Heart left ventricle (tissue), 16 donors: ENCODE measurements at places on chromosomes 2 and 18.

DNA sequence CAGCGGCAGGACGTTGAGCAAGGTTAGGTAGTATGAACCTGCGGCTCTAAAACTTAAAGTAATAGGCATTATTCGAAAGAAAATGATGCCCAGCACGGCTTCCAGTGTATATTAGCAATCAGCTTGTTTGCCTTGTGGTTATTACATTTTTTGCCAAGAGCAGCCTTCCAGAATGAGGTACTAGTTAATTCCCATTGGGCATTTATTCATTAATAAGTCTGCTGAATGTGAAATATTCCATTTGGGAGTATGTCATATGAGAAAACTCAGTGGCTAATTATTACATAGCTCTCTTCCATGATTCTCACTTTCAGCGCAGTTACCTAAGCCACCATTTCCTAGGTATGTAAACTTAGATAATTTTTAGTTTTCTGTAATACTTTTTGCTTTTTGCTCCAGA lies 12.9 kb downstream of the CRIM1 start:
- no peak for DNase-seq

- DNase-seq: no peak
Measured at GRCh38 chr2:233121856-233122255, 61.7 kb downstream of the INPP5D start.

- peak; percentile 35 for DNase-seq
Measured at GRCh38 chr2:232809349-232810124, 33.2 kb upstream of the KCNJ13 start.

- DNase-seq: no peak
Measured at GRCh38 chr2:32250290-32250689, 14.4 kb downstream of the NLRC4 start.

GRCh38 chr2:121211689-121212151 lies 73.3 kb downstream of the TFCP2L1 start:
- DNase-seq: no peak

DNA sequence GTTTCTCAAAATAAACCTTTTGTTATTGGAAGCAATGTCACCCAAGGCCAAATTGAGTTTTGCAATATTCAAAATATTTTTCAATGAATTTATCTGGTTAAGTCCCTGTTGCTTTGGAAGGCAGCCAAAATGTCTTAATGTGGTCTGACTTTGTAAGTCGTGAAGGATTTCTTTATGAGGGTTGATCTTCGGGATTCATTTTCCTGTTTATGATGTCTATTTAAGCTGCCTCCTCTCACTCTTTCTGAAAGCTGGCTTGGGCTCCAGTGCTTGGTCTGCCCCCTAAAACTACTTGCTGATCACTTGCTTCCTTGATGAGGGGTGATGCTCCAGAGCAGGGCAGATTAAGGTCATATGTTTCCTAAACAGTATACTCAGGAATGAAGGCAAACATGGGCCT lies 141.1 kb downstream of the ANTXR1 start:
- no peak for DNase-seq

GRCh38 chr2:45777996-45778719 lies 126.7 kb downstream of the PRKCE start:
- no peak for DNase-seq

DNA sequence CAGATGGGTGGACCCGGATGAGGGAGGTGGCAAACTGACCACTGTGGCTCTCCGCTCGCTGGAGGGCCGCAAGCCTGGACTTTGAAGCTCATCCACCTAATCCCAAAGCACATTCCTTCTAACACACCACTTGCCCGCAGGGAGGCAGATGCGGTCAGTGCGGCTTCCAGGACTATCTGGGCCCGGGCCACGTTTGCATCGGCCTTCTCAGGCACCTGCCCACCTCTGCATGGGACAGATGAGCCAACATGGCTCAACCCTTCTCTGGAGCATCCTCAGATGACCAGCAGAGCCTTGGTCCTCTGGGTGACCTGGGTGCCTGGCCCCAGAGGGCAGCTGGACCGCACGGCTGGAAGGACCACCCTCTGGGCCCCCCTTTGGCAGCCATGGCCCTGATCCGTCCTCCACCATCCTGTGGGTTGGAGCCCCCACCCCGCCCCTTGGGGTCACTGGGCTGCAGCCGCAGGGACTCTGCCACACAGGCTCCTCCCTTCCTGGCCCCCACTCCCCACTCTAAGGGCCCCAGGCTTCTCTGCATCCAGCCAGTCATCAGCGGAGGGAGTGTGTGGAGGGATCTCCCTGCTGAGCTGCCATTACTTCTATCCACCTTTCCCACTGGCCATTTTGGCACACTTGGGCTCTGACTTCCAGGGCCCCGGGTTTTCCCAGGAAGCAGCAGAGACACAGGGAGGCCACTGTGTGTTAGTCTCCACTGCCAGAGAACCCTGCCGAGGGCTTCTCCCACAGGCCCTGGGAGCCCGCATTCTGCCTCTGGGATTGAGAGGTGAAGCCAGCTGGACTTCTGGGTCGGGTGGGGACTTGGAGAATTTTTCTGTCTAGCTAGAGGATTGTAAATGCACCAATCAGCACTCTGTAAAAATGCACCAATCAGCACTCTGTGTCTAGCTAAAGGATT lies 12.3 kb downstream of the HDAC4 start:
- peak; percentile 7 for DNase-seq

DNA sequence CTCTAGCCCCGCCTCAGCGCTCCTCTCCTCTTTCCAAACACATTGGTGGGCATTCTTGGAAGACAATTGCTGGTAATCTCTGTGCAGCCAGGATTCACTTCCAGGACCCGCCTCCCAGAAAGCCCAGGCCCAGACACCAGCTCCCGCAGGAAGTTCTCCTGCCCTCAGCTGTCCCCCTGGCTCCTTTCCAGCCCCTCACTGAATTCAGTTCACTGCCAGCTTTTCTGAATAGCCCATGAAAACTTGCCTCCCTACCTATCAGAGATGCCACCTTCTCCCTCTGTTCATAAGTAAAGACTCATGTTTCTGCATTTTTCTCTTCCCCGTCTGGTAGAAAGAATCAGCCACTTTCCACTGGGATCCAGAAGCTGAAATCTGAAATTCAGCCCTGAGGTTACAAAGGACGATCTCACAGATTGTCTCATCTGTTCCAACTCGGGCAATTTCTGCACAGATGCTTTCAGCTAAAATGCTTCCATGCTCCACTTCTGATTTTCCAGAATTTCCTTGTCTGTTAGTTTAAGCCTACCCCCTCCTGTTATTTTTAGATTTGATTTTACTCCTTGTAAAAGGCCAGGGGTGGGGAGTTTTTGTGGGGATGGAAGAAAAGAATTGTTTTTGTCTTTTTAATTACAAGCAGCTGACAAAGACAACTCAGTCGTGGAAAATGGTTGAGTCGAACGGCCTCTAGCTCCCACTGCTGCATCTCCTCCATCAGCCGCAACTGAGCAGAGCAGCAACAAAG lies 98.1 kb downstream of the SP3 start:
- DNase-seq: no peak

GRCh38 chr18:26448714-26449159 lies 99.6 kb downstream of the KCTD1 start:
- no peak for DNase-seq

GRCh38 chr18:58323866-58324762 lies 280.1 kb downstream of the NEDD4L start:
- no peak for DNase-seq

- no peak for DNase-seq
Measured at GRCh38 chr2:144941743-144942488, 422.0 kb upstream of the ZEB2 start.

GRCh38 chr2:40097691-40098385 lies 318.8 kb upstream of the THUMPD2 start:
- no peak for DNase-seq

DNA sequence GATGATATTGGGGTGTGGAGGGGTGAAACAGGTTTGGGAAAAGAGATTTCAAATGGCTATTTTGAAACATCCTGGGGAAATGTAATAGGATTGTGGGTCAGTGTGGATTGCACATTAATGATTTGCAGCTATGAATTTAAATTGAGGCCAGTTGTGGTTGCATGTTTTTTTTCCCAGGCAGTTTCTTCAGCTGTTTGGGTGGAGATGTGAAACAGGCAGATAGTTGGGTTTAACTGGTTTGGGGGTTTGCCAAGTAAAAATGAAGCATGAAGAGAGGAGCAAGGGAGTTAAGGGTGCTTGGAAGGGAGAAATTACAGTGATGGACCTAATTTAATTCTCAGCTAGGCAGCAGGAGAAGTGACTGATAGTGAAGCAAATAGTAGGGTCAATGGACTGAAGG lies 16.8 kb downstream of the GPD2 start:
- no peak for DNase-seq

DNA sequence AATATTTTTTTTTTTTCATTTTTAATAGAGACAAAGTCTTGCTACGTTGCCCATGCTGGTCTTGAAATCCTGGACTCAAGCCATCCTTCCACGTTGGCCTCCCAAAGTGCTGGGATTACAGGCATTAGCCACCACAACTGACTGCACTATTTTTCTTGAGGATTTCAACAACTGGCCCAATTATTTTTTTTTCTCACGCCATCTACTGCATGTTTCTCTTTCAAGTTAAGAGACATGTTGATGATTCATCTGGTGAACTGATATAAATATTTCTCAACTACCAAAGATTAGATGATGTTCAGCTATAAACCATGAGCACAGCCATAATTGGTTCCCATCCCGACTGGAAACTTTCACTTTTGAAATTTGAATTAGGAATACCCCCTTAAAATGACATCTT lies 688.4 kb upstream of the SYT4 start:
- DNase-seq: no peak

GRCh38 chr2:145352484-145352883 lies 832.6 kb upstream of the ZEB2 start:
- DNase-seq: no peak

DNA sequence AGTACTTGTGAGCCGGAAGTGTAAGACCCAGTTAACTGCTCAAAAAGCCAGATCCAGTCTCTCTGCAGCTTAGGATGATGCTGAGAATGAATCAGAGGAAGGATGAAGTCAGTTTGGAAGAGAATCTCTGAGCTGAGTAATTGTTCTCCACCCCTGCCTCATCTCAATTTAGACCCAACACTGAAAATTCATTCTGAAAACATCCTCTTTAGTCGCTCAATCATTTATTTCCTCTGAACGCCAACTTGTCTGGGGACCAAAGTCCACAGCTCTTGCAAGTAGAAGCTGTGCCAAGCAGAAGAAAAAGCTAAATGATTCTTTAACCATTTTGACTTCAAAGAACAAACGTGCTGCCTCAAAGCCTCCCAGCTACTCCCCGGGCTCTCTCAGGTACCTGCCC lies 177.1 kb upstream of the KLHL29 start:
- no peak for DNase-seq

- DNase-seq: no peak
Measured at GRCh38 chr2:224711859-224712665, 4.1 kb downstream of the CCDC195 start.

GRCh38 chr2:200122683-200123082 lies 167.3 kb downstream of the MAIP1 start:
- DNase-seq: no peak
